ENCODE measurements at places on chromosomes 7 and 10.
A peak's percentile ranks its signal among the peaks of the same experiment; 100 is the strongest.

- DNase-seq = no peak
Measured at GRCh38 chr10:34081948-34082347, 733.1 kb downstream of the PARD3 start.

- DNase-seq = no peak
Measured at GRCh38 chr10:7480742-7481367, 70.0 kb upstream of the SFMBT2 start.

- DNase-seq = no peak
Measured at GRCh38 chr10:10814069-10814468, 203.6 kb upstream of the CELF2 start.

GRCh38 chr10:107091126-107091525, 73.4 kb downstream of the SORCS1 start:
- no peak for DNase-seq

DNA sequence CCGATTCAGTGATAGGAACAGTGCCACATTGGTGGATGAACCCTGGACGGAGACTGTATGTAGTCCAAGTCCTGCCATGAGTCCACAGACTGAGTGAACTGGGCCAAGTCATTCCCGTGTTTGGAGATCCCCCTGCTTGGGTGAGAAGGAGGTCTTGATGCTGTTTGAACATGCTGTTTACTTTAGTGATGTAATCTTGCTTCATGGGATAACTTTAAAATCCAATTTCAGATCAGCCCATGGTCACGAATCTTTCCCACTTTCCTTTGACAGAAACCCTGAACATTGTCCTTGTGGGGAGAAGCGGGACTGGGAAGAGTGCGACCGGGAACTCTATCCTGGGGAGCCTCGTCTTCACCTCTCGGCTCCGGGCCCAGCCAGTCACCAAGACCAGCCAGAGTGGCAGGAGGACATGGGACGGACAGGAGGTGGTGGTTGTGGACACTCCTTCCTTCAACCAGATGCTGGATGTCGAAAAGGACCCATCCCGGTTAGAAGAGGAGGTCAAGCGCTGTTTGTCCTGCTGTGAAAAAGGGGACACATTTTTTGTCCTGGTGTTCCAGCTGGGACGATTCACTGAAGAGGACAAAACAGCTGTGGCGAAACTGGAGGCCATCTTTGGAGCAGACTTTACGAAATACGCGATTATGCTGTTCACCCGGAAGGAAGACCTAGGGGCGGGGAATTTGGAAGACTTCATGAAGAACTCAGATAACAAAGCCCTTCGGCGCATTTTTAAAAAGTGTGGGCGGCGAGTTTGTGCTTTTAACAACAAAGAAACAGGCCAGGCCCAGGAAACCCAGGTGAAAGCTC, 26.6 kb downstream of the GIMAP8 start:
- no peak for DNase-seq

- no peak for DNase-seq
Measured at GRCh38 chr10:28984431-28984830, 304.4 kb upstream of the LYZL1 start.

DNA sequence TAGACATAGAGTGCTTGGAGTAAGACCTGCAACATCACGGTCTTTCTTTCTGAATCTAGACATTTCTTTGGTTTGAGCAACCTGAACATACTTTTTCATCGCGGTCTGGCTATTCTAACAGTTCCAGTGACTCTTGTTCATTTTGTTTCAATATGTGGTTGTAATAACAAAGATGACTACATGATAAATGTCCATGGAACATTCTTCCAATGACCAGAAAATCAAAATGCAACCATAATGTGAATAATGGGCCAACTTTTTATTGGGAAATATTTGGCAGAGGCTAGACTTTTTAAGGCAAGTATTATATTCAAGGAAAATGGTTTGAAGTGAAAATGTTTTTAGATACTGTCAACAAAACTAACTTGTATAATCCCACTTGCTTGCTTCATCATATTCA, 282.5 kb downstream of the INHBA start:
- DNase-seq = no peak

DNA sequence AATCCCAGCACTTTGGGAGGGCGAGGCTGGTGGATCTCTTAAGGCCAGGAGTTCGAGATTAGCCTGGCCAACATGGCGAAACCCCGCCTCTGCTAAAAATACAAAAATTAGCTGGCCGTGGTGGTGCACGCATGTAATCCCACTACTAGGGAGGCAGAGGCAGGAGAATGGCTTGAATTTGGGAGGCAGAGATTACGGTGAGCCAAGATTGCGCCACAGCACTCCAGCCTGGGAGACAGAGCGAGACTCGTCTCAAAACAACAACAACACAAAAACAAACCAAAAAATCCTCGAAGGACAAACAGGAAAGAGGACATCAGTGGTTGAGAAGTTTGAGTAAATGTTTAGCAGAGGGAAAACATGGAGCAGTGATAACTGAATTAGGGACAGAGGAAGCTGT, 52.3 kb upstream of the FAM3C start:
- no peak for DNase-seq

GRCh38 chr10:11876805-11877590, 53.8 kb downstream of the PROSER2 start:
- DNase-seq = no peak

DNA sequence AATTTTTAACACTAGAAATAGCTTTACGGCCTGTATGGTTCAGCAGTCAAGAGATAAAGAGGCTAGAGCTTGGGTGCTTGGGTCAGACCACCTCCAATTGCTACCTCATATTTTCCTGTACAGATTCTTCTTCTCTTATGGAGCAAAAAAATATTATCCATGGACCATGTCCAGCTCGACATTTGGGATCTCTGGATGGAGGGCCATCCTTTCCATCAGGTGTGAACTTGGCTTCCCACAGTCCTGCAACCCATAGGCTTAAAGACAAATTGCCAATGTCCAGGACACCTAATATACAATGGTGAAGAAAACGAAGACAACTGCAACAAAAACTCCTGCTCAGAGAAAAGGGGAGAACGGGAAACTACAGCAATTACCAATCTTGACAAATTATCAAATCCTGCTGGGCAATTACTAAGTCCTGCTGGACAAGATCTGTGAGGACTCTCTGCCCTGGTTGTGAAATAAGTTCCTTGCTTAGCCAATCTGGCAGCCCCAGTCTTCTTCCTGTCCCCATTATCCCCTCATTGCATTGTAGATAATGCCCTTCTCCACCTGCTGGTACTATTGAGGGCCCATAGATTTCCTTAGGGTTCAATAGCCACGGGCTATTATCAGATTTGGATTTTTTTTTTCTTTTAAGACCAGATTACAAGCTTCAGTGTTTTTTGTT, 42.0 kb upstream of the BRAF start:
- no peak for DNase-seq

- peak; percentile 52 for DNase-seq
Measured at GRCh38 chr10:71812016-71812912, 38.8 kb downstream of the PSAP start.

DNA sequence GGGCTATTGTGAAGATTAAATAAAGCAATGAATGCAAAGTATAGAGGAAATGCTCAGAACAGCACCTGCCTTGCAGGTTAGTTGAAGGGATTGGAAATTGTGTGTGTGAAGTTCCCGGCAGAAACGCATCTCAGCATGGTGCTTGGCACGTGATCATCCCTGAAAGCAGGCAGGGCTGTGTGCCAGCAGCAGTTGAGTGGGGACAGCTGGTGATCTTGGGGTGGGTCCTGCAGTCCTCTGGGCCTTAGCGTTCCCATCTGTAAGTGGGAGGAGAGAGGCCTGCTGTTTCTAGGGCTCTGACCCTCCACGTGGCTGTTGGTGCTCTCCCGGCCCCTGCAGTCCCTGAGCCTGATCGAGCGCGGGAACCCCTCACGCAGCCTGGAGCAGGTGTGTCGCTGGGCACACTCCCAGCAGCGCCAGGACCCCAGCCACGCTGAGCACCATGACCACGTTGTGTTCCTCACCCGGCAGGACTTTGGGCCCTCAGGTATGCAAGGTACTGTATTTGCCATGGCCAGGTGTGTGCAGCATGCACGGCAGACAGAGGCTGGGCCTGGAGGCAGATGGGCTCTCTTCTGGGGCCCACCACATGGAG, 55.3 kb downstream of the TBATA start:
- no peak for DNase-seq

GRCh38 chr10:46518028-46518725, 38.3 kb downstream of the GPRIN2 start:
- DNase-seq = no peak

- no peak for DNase-seq
Measured at GRCh38 chr10:80126876-80127275, 5.7 kb upstream of the PLAC9 start.

DNA sequence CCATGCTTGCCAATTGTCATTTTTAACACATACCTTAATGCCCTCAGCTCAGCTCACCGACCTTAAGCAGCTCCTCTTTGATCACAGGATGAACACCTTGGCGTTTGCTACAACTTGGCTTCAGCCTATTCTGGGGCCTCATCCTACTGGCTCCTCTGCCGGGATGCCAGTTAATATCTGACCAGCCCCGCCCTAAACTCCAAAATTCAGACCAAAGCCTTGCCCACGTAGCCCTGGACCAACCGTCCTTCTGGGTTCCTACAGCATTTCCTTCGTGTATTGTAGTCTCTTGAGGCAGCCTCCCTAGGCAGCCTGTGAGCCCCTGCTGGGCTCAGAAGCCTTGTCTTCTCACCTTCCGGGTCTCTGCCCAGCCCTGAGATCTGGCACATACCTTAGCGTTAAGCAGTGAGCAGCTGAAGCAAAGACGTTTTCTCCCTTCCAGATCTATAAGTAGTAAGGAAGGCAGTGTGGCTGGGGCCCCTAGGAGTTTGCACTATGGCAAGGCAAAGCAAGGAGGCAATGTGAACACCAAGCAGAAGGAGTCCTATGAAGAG, 836 bp downstream of the ENO4 start:
- DNase-seq = no peak

GRCh38 chr7:157370742-157371141, 33.9 kb downstream of the DNAJB6 start:
- no peak for DNase-seq

- no peak for DNase-seq
Measured at GRCh38 chr10:131250454-131251145, 60.9 kb downstream of the TCERG1L start.

DNA sequence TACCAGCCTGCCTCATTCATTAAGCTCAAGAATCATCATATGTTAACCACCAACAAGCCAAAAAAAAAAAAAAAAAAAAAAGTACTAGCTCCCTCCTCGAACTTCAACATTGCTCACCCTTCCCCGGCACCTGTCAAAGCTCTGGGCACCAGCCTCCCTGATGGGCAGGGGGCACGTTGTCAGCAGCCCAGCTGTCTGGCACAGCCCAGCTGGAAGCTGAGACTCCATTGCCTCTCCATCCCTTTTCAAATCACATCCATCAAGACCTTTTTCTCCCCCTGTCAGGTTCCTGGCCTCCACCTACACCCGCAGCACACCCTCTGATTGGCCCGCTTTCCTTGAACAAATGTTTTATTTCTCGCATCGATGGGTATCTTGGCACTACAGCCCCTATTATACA, 913.3 kb upstream of the AUTS2 start:
- DNase-seq = no peak

GRCh38 chr10:79627075-79627474, 16.3 kb downstream of the SFTPA1 start:
- no peak for DNase-seq

- no peak for DNase-seq
Measured at GRCh38 chr7:115805458-115805857, 225.1 kb downstream of the TFEC start.

- no peak for DNase-seq
Measured at GRCh38 chr7:131683536-131684125, 127.2 kb upstream of the PODXL start.

- DNase-seq = no peak
Measured at GRCh38 chr7:129188892-129189660, 643 bp downstream of the SMO start.

DNA sequence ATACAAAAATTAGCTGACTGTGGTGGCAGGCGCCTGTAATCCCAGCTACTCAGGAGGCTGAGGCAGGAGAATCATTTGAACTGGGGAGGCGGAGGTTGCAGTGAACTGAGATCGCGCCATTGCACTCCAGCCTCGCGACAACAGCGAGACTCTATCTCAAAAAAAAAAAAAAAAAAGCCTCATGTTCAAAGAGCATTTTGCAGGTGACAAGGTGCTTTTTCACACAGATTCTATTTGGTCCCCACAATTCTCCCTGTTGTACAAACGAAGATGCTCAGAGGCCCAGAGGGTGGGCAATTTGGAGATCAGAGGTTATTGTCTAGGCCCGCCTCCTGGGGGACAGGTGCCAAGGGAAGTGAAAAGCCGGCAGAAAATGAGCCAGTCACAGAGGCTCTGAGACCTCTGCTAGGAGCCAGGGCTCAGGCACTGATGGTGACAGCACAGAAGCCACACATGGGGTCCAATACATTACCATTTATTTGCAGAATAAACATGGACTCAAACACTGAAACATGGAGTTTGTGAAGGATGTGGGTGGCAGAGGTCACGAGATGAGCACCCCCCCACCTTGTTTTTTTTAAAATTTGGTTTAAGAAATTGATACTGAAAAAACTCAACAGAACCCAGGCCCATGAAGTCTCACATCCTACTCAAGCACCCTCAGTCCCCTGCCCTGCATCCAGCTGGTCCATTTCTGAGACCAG, 882 bp upstream of the GAL3ST4 start:
- DNase-seq = no peak

GRCh38 chr7:1275451-1276381, 43.0 kb downstream of the UNCX start:
- DNase-seq = no peak

GRCh38 chr10:131933016-131933695, 32.3 kb downstream of the PPP2R2D start:
- DNase-seq = no peak

DNA sequence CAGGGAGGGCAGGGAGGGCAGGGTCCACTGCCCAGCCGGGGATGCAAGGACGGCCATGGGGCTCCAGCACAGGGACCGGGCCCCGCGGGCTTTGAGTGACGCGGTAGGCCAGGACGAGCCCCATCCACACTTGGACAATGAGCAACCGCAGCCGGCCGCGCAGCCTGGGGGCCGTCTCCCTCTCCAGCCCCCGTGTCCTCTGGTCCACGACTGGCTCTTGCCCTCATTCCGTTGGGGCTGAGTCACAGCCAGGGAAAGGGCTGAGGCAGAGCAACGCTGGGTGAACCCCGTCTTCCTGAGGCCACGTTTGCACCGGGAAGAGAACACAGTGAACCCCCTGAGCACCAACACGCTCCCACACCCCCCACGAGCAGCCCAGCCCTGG, 23.7 kb downstream of the SHH start:
- no peak for DNase-seq

DNA sequence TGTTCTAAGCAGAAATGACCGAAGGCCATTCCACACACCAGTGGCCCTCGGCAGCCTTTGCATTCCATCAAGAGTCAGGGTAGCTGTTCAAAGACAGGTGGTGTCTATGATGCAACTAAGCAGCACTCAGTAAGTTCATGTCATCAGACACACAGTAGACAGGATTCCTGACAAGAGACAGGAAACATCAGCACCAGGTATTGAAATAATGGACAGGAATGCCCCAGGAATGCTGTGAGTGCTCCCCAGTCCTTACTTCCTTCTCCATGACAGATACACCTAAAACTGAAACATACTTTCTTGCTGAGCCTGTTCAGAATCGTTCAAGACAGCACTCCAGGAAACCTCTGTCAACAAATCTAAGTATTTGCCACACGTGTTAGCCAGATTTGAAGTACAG, 204.4 kb downstream of the TPST1 start:
- no peak for DNase-seq

Data from activated naive CD4-positive, alpha-beta T cell (primary cell).